ENCODE measurements at places on chromosomes 6 and 20.

DNA sequence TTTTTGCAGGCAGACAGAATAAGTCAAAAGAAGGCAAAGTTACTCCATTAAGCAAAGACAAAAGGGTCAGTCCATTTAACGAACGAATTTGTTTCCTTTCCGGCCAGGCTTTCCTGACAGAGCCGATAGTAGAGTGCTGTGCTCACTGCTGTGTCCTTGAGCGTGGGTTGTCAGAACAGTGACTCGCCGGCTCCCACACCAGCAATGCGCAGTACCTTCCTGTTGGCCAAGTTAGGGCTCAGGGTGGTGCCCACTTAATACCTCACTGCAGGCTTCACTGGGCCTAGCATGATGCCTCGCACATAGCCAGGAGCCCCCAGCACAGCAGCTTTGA, 294.7 kb downstream of the FOXC1 start:
- no peak for DNase-seq

DNA sequence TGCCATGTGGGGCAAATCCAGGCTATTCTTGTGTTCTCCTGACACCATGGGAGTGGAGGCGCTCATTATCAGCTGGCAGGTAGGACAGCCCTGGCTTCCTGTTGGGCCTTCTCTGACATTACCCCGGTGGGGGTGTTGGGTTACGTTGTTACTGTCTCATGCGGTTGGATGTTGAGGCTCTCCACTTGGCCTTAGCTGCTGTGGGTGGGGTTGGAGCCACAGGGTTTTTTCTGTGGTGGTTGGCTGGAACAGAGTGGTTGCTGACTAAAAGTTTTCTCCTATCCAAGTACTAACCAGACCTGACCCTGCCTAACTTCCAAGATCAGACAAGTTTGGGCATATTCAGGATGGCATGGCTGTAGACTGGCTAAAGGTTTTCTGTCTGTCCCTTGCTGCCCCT, 20.2 kb downstream of the RIPK1 start:
- no peak for DNase-seq

GRCh38 chr6:133129556-133129955, 111.6 kb upstream of the EYA4 start:
- no peak for DNase-seq

GRCh38 chr6:143700684-143701348, 23.1 kb downstream of the PHACTR2 start:
- DNase-seq: no peak

DNA sequence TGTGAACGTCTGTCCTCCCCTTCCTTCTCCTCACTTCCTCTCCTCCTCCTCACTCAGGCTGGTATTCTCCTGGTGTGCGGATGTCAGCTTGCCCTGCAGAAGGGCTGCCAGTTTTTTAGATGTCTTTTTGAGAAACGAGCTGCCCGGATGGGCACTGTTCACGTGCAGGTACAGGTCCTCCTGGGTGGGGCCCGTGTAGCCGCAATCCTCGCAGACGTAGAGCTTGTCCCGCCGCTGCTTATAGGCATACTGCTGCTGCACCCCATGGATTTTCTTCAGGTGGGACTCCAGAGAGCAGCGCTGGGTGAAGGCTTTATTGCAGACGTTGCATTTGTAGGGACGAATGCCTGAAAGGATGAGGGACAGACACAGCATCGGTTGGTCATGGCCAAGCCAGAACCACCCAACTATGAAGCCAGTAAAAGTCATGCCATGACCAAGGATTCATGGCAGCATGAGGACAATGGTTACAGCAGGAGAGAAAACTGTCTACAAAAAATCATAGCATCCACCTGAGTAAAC, 33.0 kb downstream of the OVOL2 start:
- no peak for DNase-seq

DNA sequence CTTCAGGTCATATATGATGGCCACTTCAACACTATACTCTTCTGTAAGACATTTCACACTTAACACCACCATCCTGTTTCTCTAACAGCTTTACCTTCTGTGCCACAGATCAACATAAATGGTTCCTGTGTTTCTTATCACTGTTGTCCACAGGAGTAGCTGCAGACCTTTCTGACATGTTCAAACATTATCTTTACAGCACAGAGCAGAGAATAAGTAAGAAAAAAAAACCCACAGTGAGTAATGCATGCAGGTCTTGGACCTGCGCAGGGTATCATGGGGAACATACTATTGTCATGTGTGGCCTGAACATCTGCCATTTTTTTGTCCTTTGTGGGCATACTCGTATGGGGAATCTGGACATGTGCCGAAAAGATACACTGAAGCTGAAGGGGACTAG, 161.9 kb downstream of the KIF16B start:
- no peak for DNase-seq

- no peak for DNase-seq
Measured at GRCh38 chr6:53894091-53894490, 99.3 kb downstream of the LRRC1 start.

GRCh38 chr20:38046572-38046971, 13.0 kb downstream of the RPRD1B start:
- DNase-seq: no peak

DNA sequence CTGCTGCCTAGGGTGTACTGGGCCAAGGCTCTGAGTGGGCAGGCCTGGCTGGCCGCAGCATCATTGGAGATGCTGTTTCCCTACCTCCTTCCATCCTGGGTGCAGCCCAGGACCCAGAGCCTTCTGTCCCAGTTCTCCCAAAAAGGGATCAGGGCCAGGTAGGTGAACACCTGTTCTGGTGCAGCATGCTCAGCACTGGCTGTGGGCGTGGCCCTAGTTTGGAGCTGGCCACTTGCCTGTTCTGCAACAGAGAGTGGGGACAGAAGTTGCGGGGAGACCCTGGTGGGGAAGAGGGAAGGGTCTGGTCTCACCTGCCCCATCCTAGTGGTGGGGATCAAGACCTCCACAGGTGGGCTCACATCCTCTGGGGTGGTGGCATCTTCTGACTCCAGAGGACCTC, 1.4 kb upstream of the ARMC12 start:
- DNase-seq: no peak

GRCh38 chr20:33621717-33622400, 40.3 kb upstream of the C20orf144 start:
- DNase-seq: no peak

DNA sequence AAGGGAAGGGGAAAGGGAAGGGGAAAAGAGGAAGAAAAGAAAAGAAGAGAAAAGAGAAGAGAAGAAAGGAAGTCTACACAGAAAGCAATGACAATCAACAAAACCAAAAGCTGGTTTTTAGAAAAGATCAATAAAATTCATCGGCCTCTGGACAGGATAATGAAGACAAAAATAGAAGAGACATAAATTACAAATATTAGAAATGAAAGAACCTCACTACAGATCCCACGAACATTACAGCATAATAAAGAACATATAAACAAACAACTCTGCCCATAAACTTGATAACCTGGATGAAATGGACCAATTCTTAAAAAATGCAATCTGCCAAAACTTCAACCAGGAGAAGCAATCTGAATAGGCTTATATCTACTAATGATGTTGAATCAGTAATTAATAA, 20.7 kb upstream of the ASF1A start:
- no peak for DNase-seq

- DNase-seq: no peak
Measured at GRCh38 chr6:135423649-135424128, 73.9 kb downstream of the AHI1 start.

GRCh38 chr6:79570129-79571029, 33.1 kb upstream of the LCA5 start:
- DNase-seq: no peak

GRCh38 chr20:22411286-22411626, 173.1 kb downstream of the FOXA2 start:
- no peak for DNase-seq

GRCh38 chr6:125906158-125906998, 50.2 kb upstream of the HINT3 start:
- DNase-seq: no peak

GRCh38 chr20:47048054-47048453, 153.4 kb downstream of the EYA2 start:
- no peak for DNase-seq

DNA sequence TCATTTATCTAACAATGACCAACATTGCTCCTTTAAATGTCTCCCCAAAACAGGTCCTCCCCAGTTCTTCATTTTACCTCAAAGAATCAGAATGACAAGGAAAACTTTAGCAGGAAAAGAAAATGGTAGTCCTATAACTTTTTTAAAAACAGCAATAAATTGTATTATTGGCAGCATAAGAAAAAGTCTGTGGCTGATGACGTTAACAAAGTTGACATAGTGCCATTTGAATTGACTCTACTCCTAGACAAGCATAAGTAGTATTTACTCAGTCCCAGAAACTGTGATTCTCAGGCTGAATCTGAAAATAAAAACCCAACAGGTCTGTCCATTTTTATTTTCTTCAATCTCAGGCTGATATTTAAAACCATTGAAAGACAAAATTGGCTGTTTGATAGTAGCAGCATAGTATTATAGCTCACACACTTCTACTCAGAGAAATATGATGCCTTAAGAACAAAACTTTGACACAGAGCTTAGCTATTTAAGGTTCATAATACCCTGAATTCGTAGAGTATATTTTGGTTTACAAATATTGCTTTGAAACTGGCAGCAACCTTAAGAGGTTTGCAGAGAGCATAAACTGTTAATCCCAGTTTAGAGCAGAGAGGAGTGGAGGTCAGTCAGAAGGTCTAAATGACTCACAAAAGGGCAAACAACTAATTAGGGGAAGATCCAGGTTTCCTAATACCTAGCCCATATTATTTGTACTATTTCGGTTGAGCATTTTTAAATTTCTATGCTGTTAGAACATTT, 35.0 kb upstream of the TENT5A start:
- no peak for DNase-seq

All from esophagus squamous epithelium (tissue), 5 donors.